ENCODE measurements at places on chromosomes 11 and 22.
A peak's percentile ranks its signal among the peaks of the same experiment; 100 is the strongest.

DNA sequence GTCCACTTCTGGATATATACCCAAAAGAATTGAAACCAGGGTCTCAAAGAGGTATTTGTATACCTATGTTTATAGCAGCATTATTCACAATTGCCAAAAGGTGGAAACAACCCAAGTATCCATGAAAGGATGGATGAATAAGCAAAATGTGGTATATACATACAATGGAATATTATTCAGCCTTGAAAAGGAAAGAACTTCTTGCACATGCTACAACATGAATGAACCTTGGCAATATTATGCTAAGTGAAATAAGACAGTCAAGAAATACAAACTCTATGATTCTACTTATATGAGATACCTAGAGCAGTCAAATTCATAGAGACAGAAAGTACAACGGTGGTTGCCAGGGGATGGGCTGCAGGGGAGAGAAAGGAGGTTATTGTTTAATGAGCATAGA, 21.6 kb upstream of the PAK1 start:
- DNase-seq: no peak

DNA sequence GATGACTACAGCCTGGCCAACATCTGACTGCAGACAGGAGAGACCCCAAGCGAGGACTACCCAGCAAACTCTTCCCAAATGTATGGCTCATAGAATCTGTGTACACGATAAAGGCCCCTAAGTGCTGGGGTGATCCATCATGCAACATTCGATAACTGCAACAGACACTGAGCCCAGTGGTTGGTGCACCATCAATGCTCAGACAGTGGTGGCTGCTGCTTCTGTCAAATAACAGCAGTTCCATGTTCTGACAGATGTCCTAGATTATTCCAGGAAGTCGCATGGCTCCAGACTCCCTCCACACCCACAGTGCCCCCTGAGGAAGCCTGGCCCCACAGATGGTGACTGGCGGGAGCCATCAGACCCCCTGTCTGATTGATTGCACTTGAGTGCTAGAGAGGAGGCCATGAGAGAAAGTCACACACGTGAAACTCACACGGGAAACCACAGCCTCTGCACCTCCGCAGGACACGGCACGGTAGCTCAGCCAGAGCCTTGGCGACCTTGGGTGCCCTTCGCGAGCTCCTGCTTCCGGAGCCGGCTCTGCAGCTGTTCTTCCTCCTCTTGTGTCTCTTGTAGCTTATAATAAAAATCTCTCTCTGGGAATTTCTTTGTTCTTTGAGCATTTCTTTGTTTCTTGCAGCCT, 1155.9 kb downstream of the TBC1D22A start:
- DNase-seq: no peak

GRCh38 chr11:71502871-71503435, 24.1 kb upstream of the KRTAP5-7 start:
- no peak for DNase-seq

DNA sequence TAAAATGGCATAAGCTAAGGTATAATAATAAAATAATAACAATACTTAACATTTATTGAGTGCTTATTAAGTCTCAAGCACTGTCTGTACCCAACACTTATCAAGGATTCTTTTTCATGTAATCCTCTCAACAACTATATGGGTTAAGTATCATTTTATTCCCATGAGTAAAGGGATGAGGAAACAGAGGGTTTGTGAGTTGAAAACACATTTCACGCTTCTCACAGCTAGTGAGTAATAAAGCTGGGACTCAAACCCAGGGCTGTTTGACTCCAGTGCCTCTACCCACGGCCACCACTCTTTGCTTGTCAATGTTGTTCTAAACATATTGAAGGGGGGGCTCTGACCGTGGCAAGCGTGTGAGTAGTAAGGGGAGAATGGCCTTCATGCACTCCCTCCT, 8.7 kb downstream of the CD3E start:
- DNase-seq: peak; percentile 16

DNA sequence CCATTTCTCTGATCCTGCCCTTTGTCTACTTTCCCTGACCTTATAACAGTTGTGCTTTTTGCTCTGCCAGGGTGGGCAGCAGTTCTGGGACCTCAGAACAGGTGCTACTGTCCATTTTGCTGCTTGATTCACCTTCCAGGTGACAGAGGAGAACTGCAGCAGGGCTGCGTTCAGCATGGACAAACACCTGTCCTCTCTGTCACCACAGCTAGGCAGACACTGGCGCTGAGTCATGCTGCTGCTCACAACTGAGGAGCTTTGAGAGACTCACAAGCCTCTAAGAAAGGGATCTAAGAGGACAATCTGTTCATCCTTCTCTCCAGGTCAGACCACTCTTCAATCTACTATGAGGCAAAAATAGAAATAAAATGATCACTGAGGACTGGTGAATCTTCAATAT, 1144.5 kb upstream of the CCDC90B start:
- DNase-seq: no peak

DNA sequence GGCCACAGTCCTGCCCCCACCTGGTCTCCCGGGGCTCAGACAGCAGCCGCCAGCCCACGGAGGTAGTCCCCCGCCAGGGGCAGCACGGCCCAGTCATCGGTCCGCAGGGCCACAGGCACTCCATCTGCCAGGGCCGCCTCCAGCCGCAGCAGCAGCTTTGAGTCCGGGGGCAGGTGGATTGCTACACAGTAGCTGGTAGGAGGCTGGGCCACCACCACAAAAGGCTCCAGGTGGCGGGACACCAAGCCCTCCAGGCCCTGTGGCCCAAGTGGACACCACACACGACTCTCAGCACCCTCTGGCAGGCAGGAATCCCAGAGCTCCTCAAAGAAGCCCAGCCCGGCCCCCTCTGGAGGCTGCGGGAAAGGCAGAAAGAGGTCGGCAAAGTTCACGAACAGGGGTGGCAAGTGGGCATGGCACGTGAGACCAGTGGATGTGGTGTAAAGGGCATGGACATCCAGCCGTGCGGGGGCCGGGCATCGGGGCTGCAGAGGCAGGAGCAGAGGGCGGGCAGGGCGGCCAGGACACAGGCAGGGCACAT, 2.9 kb downstream of the AP5B1 start:
- DNase-seq: no peak

DNA sequence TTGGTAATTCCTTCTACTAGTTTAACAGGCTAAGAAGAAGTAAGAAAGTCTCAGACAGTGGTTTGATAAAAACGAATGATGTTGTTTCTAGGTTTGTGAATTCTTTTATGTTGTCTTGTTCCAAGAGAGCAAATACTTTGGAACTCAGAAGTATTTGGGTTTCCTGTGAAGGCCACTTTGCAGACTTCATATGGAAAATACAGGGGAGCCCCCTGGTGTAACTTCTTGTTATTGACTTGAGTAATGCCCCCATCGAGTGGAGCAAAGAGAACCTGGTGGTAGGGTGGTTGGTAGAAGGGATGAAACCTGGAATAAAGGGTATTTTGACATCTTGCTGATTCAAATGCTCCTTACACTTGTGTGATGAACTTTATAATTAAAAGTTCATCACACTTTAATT, 40.0 kb upstream of the PTH start:
- DNase-seq: no peak

- no peak for DNase-seq
These were observed 1.0 kb upstream of the CHRM1 start for GRCh38 chr11:62922189-62922589.

GRCh38 chr11:65776710-65777141, 4.0 kb downstream of the AP5B1 start:
- no peak for DNase-seq

DNA sequence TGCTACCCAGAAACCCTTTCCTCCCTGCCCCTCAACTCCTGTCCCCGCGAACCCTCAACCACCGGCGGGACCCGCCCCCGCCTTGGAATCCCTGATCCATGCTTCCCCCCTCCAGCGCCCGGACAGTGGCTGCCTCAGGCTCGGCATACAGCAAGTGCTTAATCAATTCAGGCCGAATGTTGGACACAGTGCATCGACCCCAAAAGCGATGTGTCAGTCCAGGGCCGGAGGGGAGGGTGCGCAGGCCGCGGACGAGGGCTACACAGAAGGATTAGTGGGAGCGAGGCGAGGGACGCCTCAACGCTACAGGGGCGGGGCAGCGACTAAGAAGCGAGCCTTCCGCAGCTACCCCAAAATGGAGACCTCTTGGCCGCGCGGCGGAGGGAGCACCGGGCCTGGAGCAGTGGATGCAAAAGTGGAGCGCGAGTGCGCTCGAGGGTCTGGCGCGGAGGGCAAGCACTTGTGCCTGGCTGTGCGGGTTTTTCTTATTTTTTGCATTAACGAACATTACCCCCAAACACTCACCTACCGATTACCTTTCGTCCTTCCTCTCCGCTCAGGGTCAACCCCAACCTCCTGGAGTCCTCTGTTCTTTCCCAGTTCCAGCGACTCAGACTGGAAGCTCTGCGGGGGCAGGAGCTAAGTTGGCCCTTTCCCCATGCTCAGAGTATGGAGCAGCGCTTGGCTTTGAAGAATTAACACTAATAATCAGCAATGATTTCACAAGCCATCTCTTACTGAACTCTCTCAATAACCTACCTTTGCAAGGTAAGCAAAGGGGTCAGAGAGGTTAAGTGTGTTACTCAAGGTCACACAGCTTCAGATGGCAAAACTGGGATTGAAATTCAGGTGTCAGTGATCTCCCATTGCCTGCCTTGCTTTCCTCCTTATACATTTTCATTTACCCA, 30.0 kb upstream of the WNT11 start:
- DNase-seq: peak; percentile 54

- DNase-seq: no peak
These were observed 258.7 kb upstream of the CCDC90B start for GRCh38 chr11:83544846-83545245.

DNA sequence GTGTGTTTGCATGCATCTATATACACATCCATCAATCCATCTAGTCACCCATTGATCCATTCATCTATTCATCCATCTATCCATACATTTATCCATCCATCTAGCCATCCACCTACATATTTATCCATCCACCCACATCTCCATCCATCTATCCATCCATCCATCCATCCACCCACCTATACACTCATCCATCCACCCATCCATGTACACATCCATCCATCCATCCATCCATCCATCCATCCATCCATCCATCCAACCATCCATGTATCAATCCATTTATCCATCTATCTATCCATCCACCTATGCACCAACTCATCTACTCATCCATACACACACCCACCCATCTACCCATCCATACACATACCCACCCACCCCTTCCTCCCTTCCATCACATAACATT, 18.8 kb upstream of the MYEOV start:
- DNase-seq: no peak

DNA sequence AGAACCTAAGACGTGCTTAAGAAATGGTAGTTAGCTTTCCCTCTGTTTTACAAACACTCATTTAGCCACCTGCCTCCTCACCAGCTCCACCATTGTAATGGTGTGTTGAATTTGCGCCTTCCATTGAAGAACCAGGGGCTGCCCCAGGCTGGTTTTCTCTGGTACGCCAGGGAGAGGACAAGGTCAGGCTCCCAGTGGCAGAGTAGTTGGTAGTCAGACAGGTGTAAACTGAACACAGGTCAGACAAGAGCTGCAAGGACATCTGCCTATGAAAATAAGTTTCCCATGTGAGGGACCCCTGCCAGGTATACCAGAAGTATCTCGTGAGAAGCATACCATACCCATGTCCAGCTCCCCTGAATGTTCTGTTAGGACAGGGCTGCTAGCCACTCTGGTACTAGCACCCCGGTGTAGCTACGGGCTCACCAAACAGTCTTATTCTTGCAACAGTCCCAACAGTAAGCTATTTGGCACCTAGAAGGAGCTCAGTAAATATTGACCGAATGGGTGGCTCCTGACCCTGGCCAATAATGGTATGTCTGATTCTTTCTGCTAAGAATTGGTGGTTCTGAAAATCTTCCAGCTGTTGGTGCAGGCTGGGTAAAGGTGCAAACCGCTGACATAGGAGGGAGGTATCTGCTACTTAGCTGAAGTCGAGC, 359.0 kb downstream of the LARGE1 start:
- DNase-seq: no peak

Measured in AG10803 (cell line).